ENCODE measurements at places on chromosomes 13 and 19.

DNA sequence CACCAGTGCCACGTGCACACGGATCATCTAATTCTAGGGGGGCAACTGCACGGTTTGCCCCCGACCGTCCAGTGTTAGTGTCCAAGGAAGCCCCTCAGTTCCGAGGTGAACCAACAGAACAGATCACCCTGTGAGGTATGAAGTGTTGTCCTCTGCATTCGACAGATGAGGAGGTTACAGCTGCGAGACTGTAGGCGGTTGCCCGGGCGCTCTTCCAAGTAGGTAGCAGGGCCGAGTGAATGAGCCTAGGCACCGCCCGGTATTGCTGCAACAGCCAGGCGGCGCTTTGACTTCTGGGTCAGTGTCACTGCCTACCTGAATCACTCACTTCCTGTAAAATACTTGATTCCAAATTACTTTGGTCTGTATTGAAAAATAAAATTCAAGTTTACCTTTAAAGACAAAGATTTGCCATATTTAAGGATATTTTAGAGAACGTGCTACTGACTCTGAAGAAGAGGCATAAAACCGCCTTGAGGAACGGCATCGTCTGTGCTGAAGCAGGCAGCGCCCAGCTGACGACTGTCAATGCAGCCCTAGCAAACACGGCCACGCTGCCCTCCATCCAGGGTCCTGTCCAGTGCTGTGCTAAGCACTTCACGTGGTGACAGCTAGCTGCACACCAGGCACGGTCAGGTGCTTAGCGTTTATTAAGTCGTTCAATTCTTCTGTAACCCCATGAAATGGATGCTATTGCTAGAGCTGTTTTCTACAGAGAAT is 19.3 kb upstream of the RASA3 start:
- no peak overlapping the region for H3K27ac ChIP-seq
- H3K36me3 ChIP-seq, result no peaks in the 10 kb centered on the region
- no peak overlapping the region for H3K4me3 ChIP-seq
- DNase-seq, result no peak
- H3K27me3 ChIP-seq, result no peaks in the 10 kb centered on the region
- peaks cover 12% of the 10 kb centered on the region for H3K4me1 ChIP-seq

DNA sequence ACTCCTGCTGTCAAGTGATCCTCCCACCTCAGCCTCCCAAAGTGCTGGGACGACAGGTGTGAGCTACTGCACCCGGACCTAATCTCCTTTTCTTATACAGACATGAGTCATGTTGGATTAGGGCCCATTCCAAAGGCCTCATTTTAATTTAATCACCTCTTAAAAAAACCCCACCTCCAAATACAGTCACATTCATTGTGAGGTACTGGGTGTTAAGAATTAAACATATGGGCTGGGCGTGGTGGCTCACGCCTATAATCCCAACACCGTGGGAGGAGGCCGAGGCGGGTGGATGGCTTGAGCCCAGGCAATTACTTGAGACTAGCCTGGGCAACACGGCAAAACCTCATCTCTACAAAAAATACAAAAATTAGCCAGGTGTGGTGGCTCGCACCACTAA is 46.6 kb downstream of the PIN1 start:
- no peaks in the 10 kb centered on the region for H3K36me3 ChIP-seq
- no peak overlapping the region for H3K4me3 ChIP-seq
- no peaks in the 10 kb centered on the region for H3K4me1 ChIP-seq
- no peaks in the 10 kb centered on the region for H3K27me3 ChIP-seq

DNA sequence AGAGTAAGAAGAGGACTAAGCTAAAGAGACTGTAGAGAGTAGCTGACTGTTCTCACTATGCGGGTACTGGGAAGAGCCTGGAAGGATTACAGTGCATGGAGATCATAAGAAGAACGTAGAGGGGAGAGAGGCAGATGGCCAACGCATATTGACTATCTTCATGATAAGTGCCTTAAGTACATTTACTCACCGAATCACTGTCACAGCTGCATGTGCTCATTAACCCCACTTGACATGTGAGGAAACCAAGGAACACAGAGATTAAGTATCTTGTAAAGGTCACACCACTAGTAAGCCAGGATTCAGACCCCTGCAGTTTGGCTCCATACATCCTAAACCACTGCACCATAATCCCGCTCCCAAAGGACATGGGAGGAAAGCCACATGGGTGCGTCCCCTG is 34.1 kb downstream of the SMAD9 start:
- DNase-seq, result no peak
- H3K4me3 ChIP-seq, result no peak overlapping the region
- peaks cover 54% of the 10 kb centered on the region for H3K4me1 ChIP-seq
- no peak overlapping the region for H3K27ac ChIP-seq
- H3K27me3 ChIP-seq, result no peaks in the 10 kb centered on the region

DNA sequence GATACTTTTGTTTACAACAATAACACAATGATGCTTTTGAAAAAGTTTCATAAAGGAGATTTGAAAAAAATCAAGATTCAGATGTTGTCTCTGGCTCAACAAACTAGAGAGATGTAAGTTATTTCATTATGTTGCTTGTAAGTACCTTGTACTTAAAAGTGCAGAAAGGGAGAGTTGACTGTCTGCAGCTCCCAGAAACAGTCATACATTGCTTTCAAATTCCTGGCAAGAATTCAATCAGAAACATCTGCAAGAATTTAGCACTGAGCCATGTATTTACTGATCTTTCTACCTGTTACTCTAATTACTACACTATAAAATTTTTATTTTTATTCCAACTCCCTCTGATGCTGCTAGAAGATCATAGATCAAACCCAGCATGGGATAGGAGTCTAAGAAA is 1261.3 kb upstream of the SPRY2 start:
- DNase-seq, result no peak
- no peaks in the 10 kb centered on the region for H3K27me3 ChIP-seq
- no peak overlapping the region for H3K4me3 ChIP-seq
- H3K4me1 ChIP-seq, result no peaks in the 10 kb centered on the region
- H3K27ac ChIP-seq, result no peak overlapping the region
- H3K36me3 ChIP-seq, result no peaks in the 10 kb centered on the region
